Inflammatory macrophage treated with lipopolysaccharide for 1 hour (primary cell): ENCODE measurements at places on chromosomes 3 and 15.
A peak's percentile ranks its signal among the peaks of the same experiment; 100 is the strongest.

GRCh38 chr15:100572362-100572983 is 29.5 kb downstream of the LINS1 start:
- DNase-seq: peak; percentile 16

GRCh38 chr3:108394563-108394962 is 98.2 kb downstream of the HHLA2 start:
- no peak for DNase-seq

GRCh38 chr3:8581373-8581772 is 63.2 kb downstream of the SSUH2 start:
- no peak for DNase-seq

- no peak for DNase-seq
These were observed 305.4 kb downstream of the MEX3B start for GRCh38 chr15:81740416-81740815.

- DNase-seq: no peak
These were observed 94.1 kb upstream of the ATP2B2 start for GRCh38 chr3:10599444-10599843.
